Stimulated activated CD4-positive, alpha-beta T cell treated with anti-CD3 and anti-CD28 coated beads, Interleukin-12 subunit alpha, Interleukin-12 subunit beta, amount 100 ng/mL, for 4 hours (primary cell): ENCODE measurements at places on chromosomes 5 and 9.

- DNase-seq: no peak
These were observed at the start of gene PCDHGB2 for GRCh38 chr5:141359790-141360426. Gene PCDHGB2 (plus strand): TSS chr5:141359994. CDS start chr5:141360136, 142 bp downstream.

GRCh38 chr5:52665559-52665958 is 122.2 kb upstream of the ITGA1 start:
- no peak for DNase-seq

DNA sequence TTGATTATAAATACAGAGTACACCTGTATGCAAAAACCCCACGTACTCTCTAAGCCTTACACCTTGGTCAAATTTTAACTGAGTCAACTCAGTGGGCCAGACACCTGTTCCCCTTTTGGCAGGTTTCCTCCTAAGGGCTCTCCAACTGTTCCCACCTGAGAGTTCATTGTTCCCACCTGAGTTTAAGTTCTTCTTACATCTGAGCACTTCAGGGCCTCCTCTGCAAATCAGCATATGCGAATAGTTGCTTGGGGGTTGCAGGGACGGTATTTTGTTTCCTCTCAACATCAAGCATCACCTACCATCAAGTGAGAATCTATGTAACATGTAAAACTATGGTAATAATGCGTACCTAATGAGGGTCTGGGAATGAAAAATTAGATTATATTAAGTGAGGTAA is 300.0 kb downstream of the PIK3R1 start:
- DNase-seq: no peak

GRCh38 chr9:93660352-93661046 is 84.1 kb downstream of the PHF2 start:
- DNase-seq: no peak

GRCh38 chr5:52015760-52016159 is 632.5 kb downstream of the ISL1 start:
- DNase-seq: no peak

DNA sequence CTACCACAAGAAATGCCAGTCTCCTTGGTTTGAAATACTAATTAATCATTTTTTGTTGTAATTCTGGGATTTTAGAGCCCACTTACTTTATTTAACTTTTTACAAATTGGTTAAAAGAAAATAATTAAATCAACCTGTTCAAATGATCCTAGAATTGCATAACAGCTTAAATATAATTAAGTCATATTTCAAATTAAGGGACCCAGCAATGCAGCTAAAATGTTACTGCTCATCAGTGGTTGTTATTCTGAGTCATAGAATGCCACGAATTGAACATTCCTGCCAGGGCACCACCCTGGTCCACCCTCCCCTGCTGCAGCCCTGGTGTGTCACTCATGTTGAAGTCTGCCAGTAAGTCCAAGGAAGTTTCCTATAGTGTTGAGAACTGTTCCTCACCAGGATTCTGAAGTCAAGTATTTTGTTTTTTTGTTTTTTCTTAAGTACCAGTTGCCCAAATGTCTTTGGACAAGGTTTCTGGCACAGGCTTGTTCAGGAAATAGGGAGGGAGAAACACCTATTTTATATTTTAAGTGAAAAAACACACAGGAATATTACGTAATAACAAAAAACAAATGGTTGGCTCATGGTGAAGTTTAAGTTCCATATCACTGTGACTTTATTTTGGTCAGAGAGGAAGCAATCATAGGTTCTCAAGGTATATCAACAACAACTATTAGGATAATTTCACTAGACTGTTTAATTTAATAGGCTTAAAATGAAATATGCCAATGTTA is 4.3 kb upstream of the ITGA1 start:
- DNase-seq: no peak

GRCh38 chr9:111349766-111350165 is 19.7 kb upstream of the OR2K2 start:
- no peak for DNase-seq
